ENCODE measurements at places on chromosomes 3 and 15.

GRCh38 chr3:48848816-48849515 is 1.3 kb upstream of the PRKAR2A start:
- no peak for DNase-seq

- no peak for DNase-seq
Measured at GRCh38 chr3:184914628-184915027, 102.7 kb downstream of the VPS8 start.

GRCh38 chr3:41581700-41582099 is 380.2 kb downstream of the ULK4 start:
- DNase-seq: peak; percentile 29

- DNase-seq: no peak
Measured at GRCh38 chr15:98781838-98782237, 133.5 kb downstream of the IGF1R start.

GRCh38 chr3:48798998-48799397 is 48.7 kb downstream of the PRKAR2A start:
- no peak for DNase-seq

GRCh38 chr3:27089068-27089467 is 280.1 kb downstream of the NEK10 start:
- no peak for DNase-seq

DNA sequence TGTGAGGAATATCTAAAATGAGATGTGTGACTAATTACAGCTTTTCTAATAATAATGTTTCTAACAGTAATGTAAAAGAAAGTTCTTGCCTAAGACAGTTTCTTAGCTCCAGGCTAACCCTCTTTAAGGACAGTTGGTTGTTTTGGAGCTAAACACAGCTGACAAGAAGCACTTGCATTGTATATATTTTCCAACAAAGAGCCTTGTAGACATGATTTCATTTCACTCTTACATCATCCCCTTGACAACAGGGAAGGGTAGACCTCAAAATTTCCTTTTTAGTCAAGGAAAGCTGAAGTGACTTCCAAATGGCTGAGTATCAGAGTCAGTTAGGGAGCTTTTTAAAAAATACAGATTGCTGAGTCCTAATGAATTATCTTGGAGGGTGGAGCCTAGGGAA is 4.1 kb downstream of the ARID3B start:
- DNase-seq: no peak

DNA sequence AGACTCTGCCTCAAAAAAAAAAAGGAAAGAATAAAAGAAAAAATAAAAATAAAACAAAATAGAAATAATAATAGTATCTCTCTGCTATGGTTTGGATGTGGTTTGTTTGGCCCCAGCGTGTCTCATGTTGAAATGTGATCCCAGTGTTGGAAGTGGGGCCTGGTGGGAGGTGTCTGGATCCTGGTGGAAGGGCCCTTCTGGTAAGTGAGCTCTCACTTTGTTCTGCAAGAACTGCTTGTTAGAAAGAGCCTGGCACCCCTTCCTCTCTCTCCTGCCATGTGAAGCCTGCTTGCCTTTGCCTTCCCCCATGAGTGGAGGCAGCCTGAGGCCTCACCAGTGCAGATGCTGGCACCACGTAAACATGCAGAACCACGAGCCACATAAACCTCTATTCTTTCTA is 26.3 kb downstream of the TMEM44 start:
- DNase-seq: no peak

DNA sequence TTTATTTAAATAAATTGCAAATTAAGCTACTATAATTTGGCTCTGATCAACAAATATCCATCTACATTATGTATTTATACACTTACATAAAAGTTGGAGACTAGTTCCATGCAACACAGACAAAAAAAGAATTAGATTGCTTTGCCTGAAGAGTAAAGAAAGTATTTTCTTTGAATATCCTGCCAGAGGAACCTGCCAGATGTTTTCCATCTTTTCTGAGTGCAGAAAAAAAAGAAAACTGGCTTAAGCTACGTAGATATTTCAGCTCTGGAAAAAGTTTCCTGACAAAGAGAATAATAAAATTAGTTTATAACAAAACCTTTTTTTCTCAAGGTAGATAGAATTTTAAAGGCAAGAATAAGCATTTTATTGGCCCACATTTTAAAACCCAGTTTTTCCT is 607.5 kb upstream of the NAALADL2 start:
- DNase-seq: no peak

GRCh38 chr3:66398228-66399025 is 102.4 kb downstream of the LRIG1 start:
- DNase-seq: no peak

- DNase-seq: no peak
Measured at GRCh38 chr3:69806735-69807438, 67.6 kb downstream of the MITF start.

- no peak for DNase-seq
Measured at GRCh38 chr15:25392806-25393205, 46.0 kb downstream of the UBE3A start.

GRCh38 chr3:79125313-79125984 is 642.3 kb downstream of the ROBO1 start:
- no peak for DNase-seq

DNA sequence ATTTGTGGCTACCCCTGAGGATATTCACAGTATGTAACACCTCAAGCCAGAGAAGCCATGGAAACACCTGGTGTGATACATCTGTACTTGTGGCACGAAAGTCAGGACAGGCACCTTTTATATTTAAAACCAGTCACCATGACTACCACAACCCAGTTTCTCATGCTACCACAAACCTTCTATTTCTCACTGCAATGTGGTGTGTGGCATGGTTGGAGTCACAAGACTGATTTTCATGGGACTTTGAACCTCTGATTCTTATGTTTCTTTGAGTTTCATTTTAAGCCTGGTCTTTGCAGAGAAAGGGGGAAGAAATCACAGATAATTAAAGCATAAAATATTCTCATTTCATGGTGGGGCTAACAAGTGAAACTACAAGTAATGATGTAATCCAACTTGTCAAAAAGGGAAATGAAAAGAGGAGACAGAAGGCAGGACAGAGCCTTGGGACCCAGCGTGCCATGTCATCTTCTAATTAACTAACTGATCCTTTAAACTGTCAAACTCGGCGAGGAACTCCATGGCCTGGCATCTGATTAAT is 175.9 kb downstream of the PDZRN3 start:
- peak; percentile 36 for DNase-seq

DNA sequence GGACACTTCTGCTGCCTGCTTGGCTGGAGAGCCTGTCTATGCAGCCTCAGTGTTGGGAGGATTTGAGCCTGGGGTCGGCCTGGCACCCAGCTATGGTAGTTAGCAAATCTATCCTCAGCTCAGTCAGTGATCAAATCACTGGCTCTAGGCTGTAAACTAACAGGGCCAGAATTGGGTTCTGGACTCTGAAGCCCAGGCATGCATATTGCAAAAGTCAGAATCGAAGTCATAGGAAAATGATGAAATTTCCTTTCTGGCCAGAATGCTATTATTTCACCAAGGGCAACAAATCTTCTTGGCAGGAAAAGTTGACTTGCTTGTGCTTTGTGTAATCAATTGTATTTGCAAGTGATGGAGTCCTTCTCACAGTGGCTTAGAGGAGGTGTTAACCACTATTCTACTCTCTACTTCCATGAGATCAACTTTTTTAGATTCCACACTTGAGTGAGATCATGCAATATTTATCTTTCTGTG is 482.6 kb upstream of the TPRG1 start:
- DNase-seq: no peak

DNA sequence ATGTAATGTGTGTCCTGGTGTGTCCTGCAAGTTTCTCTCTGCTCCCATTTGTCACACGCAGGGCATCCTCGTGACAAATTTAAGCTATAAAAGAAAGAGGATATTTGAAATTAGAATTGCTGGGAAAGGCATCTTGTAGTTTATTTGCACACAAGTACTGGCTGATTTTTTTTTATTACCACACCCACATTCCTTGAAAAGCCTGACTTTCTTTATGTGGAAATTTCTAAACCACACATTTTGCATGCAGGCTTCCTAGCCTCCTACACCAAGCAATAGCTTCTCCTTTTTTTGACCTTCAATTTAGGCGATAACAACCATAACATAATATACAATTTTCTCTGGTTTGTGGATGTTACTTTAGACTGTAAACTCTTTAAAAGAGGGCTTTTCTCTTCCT is 126.1 kb downstream of the SERPINI1 start:
- DNase-seq: no peak

GRCh38 chr3:36542186-36542585 is 161.9 kb downstream of the STAC start:
- DNase-seq: no peak

DNA sequence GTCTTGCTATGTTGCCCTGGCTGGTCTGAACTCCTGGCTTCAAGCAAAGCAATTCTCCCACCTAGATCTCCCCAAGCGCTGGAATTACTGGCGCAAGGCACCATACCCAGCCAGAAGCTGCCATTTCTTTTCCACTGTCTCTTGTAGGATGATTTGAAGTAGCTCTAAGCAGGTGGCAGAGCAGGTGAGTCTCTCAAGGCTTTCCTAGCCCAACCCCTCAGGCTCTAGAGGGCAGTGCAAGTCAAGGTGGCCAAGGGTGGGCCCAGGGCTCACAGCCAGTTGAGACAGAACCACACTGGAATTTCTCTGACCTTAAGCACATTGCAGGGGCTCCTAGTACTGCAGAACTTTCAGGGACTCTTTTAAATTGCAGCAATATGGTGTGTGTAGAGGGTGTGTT is 15.6 kb upstream of the DAG1 start:
- no peak for DNase-seq

- DNase-seq: no peak
Measured at GRCh38 chr3:195159814-195160165, 111.2 kb downstream of the XXYLT1 start.

DNA sequence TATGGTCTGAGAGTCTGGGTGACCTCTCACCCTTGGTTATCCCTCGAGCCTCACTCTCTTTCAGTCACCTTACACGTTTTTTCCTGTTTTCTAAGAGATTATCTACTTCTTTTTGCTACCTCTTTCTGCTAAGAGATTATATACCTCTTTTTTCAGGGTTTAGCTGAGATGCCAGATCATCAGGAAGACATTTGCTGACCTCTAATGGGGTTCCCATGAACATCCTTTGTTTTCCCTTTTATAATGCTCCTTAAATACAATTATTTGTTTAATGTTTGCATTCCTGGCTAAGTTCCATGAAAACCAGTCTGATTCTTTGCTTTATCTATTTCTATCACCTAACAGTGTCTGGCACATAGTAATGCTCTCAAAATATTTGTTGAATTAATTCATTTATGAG is 39.6 kb downstream of the LEKR1 start:
- DNase-seq: no peak

DNA sequence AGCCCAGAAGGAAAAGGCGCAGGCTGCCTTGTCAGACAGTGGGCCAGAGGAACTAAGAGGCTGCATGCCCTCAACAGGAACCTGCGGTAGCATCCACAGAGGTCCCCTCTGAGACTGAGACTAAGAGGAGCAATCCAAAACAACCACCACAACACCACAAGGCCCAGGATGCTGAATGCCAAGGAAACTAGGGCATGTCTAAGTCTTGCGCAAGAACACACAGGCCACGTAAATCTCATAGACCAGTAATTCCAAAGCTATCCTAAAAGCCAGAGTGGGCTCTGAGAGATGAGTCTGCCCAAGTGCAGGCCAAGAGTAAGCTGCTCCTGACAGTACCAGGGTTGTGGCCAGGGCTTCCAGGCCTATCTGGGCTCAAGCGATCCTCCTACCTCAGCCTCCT is 12.9 kb downstream of the MON1A start:
- DNase-seq: no peak

GRCh38 chr3:113629584-113630421 is 66.6 kb downstream of the USF3 start:
- no peak for DNase-seq

- DNase-seq: no peak
Measured at GRCh38 chr3:45208586-45208985, 17.5 kb downstream of the TMEM158 start.

DNA sequence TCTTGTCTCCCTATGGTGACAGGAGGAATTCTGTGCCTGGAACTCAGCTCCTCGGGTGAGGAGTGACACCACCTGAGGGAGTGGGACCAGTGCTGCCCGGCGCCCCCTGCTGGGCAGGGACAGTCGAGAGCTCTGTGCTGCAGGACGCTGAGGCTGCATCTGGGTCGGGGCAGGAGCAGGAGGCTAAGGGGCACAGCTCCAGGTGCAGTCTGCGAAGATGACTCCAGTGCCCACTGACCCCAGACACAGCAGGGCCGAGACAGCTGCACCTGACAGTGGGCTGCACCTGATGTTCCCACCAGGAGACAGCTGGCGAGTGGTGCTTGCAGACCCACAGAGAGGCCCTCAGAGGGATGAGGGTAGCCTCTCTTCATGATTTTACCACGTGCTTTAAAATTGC is 152.9 kb downstream of the ATP10A start:
- DNase-seq: peak; percentile 40

DNA sequence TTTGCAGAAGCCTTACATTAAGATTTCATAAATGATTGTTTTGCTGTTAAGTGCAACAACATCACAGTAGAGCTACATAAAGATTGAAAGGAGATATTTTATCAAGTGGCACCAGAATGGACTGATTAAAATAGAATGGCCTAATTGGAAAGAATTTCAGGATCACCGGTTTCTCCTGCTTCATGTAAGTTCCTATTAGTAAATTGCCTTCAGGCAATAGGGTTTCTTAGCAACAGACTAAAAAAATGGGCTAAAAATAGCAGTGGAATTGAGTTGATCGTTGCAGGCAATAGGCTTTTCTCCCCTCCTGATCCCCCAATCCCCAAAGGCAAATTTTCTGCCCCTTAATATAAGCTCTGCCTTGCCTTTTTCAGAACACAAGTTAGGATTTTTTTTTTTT is 917 bp downstream of the LNP1 start:
- no peak for DNase-seq

- peak; percentile 41 for DNase-seq
Measured at GRCh38 chr3:70120357-70120966, 120.9 kb downstream of the SAMMSON start.

DNA sequence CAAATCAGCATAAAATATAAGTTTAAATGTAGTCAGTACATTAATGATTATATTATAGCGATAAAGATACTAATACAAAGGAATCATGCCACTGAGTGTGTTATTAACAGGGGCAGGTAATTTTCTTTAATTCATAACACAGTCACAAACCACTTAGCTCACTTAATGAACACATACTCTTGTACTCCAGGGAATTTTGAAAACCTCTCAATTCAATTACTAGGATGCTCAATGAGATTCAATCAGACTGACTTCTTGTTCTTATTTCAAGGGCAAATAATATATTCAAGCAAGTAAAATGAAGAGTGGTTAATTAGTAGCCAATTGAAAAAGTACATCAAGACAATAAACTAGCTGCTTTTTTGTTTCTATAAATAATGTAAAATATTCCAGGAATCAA is 5.8 kb upstream of the SUCNR1 start:
- no peak for DNase-seq

Data from GM19239 (cell line).